ENCODE measurements at places on chromosomes 1 and 21. TPM values are rescaled to one million over a fixed set of nuclear protein-coding genes. Genes with fewer than 3 reads are reported as not detected.

EXTL1 gene
- total RNA-seq = not detected

LPAR3 gene
- total RNA-seq = not detected

PDC gene
- not detected for total RNA-seq

HRNR gene
- total RNA-seq = not detected

NFIA gene
- total RNA-seq = 111 TPM

MXRA8 gene
- total RNA-seq = 109 TPM

HJV gene
- total RNA-seq = not detected

TDRD5 gene
- total RNA-seq = 0.35 TPM

FGR gene
- 49.7 TPM for total RNA-seq

FCRL5 gene
- total RNA-seq = 0.13 TPM

GRCh38 chr1:222084996-222085395 lies 343.1 kb upstream of the DUSP10 start:
- DNase-seq = no peak

GRCh38 chr1:21069549-21069948 lies 107.1 kb downstream of the EIF4G3 start:
- no peak for DNase-seq

DNA sequence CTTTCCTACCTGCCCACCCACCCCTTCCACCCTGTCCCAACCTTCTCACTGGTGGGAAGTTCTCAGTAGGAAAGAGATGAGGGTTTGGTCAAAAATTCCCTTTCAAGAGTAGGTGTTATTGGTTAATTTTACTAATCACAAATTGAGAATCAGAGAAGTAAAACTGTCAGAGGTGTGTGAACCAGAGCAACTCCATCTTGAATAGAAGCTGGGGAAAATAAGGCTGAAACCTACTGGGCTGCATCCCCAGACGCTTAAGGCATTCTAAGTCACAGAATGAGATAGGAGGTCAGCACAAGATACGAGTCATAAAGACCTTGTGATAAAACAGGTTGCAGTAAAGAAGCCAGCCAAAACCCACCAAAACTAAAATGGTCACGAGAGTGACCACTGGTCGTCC lies 11.5 kb downstream of the PLA2G2D start:
- no peak for DNase-seq

DNA sequence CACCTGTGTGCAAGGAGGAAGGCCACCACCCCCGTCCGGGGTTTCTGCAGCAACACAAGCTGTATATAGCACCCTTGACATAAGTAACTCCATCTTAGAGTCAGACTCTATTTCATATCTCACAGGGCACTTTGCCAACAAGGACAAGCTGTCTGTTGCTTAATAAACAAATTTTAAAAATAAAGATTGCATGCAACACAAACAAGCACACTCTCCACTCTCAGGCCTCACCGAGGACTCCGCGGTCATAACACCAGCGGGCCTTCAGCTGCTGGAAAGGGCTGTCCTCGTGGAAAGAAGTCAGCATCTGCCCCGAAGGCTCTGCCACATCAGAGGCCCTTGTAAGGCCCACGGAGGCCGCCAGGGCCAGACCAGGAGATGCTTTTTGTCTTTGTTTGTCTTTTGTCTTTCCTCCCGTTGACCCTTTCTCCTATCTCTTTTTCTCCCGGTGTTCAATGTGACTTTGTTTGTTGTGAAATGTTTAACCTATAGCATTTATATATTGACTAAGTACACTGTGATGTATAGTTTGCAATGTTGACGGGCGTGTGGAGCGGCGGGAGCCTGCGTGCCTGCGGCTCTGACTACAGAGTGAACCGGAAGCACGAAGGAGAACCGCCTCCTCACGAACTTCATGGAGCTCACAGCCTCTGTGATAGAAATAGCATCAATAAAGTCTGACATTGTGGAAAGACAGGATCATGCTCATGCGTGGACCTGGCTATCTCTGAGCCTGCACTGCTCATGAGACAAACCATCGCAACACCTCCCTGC lies 24.1 kb downstream of the MEGF6 start:
- DNase-seq = no peak

GRCh38 chr1:51002516-51002915 lies 32.5 kb downstream of the CDKN2C start:
- no peak for DNase-seq

DNA sequence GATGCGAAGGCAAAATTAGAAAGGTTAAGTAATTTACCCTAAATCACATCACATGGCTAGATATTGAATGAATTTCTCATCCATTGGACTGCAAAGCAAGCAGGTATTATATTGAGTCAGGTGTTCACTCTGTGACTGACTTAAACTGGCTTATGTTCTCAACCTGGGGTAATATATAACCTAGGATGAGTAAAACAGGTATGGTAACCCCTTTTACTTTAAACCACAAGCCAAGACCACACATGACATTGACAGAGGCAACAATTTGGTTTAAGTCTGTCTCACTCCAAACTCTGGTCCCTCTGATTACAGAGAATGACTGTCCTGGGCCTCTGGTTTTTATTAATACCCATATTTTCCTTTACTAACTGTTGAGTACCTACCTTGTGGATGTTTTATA lies 33.3 kb downstream of the MAEL start:
- DNase-seq = no peak

DNA sequence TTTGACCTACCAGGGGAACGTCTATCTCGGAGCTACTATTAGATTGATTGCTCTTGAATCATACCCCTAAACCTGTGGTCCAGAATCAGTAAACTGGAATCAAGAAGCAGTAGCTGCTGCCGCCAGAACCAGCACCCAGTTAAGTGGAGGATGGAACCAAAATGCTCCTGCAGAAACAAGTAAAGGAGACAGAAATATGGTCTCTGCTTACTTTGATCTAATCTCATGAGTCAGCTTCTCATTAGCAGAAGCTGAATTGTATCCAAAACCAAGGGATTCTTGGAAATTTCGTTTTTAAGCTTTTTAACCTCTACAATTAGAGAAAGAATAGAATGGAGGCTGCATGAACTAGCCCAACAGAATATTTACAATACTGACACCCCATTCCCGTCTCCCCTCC lies 42.6 kb upstream of the PIGV start:
- no peak for DNase-seq

- no peak for DNase-seq
These were observed 198.7 kb downstream of the SETD4 start for GRCh38 chr21:35861661-35862060.

DNA sequence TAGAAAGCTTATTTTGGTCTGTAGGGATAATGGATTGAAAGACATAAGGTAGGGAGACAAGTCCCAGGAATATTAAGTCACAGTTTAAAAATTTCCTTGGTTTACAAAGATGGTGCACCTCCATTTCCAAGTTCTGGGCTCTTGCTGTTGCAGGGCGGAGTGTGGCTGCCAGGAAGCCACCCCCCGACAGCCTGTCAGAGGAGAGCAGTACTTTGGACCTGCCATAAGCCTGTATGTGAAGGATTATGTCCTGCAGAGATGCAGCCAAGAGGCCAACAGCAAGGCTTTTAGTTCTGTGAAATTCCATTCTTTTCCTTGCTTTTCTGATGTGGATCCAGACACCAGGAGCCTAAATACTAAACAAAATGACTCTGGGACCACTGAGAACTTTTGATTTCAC lies 31.9 kb upstream of the GTF2B start:
- DNase-seq = no peak

- DNase-seq = no peak
These were observed 61.0 kb downstream of the TOR3A start for GRCh38 chr1:179142889-179143299.

DNA sequence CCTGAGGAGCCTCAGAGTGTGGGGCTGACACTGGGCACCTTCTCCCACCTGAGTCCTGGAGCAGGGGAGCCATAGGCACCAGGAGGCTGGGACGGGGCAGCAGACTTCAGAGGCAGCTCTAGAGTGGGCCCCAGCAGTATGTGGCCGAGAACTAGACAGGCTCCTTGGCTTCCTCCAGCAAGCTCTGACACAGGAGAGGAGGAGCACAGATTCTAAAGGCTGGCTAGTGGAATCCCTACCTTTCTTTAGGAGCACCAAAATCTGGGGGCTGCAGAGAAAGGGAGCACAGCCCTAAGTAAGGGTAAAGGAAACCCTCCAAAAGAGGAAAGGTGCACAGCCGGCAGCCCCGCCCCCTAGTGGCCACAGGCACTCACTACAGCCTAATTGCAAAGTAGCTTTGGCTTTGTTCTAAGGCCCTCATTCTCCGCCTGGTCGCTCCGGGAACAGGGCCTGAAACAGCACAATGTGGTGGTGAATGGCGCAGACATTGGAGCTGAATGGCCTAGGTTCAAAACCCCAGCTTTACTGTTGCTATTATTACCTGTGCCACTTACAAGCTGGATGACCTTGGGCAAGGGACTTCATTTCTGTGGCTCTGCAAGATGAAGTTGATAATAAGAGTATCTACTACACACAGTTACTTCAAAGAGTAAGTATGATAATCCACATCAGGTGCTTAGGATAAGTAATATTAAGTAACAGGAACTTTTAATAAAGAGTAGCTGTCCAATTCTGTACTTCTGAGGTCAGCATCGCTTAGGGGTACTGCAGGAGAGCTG lies 8.8 kb upstream of the GUCA2A start:
- DNase-seq = no peak
